HepG2 (cell line): ENCODE measurements at places on chromosomes 5 and 9.

- no peak for DNase-seq
Measured at GRCh38 chr9:68819065-68819464, 114.0 kb downstream of the PIP5K1B start.

DNA sequence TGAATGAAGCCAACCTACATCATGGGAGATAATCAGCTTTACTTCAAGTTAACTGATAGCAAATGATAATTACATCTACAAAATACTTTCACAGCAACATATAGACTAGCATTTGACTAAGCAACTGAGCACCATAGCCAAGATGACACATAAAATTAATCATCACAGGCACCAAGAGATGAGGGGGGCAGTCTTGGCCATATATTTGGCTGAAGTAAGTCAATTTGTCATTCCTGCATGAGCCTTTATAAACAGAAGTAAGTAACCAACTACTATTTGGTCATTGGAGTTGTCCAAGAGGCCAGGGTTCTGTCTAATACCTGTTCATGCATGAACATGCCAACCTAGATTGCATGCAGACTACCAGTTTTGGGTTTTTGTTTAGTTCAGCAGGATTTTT is 53.6 kb downstream of the PDCD1LG2 start:
- no peak for DNase-seq

GRCh38 chr9:4297786-4298254 is 2.0 kb downstream of the GLIS3 start:
- DNase-seq = peak; percentile 39

- DNase-seq = no peak
Measured at GRCh38 chr9:114026335-114026734, 51.8 kb downstream of the AMBP start.

DNA sequence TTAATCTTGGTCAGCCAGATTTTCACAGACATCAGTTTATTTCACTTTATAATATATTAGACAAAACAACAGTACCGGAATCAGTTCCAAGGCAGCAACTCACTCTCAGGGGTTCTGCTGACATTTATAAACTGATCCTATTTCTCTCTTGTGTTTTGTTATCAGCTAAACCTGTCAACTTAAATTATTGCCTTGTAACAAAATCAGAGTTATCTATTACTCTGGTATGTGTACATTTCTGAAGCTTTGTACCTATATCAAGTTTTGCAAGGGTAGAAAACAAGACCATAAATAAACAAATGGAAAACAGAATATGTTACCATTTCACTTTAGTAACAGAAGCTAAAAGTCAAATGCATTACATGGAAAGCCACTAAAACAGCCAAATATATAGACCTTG is 122.1 kb downstream of the SIL1 start:
- no peak for DNase-seq

- DNase-seq = peak; percentile 6
Measured at GRCh38 chr5:59506285-59506877, 387.1 kb downstream of the PDE4D start.

- DNase-seq = no peak
Measured at GRCh38 chr5:88826646-88827585, 56.1 kb downstream of the MEF2C start.

DNA sequence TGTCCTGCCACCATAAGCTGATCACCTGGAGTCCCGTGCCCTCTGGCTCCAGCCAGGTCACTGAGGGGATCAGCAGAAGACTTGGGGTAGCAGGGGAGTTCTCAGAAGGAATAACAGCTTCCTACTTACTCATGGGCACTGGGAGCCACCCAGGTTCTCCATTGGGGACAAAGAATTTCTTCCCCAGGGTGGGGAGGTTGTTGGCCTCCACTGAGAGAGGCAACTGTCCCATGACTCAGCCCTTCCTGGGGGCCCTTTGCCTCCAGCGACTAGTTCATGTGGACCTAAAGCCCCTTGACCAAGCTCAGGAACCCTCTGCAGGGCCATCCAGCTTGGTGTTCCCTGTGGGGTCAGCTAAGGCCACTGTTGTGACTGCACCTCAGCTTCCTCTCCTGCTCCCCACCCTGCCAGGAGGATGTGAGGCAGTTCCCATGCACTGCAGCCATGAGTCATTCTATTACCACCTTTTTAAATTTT is 175.0 kb downstream of the AUH start:
- DNase-seq = no peak

GRCh38 chr9:95874989-95875304 is 544 bp upstream of the ERCC6L2 start:
- peak; percentile 7 for DNase-seq

DNA sequence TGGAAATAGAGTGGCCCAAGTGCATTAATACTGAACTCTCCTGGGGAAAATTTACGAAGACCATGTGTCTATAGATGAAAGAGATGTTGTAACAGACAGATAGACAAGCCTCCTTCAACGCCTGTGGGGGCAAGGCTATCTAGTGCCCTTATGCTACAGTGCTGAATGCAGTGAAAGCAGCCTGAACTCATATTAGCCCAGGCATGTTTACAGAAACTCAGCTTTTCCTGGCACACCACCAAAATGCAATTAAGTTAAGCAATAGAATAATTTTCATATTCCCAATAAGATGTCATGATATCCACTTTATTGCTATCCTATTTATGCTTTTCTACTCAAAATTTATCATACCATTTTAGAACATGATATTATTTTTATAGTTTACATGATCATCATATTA is 277.0 kb downstream of the DIRAS2 start:
- no peak for DNase-seq

GRCh38 chr9:121601194-121601593 is 50.2 kb upstream of the DAB2IP start:
- peak; percentile 44 for DNase-seq

GRCh38 chr5:169914766-169915165 is 65.5 kb downstream of the INSYN2B start:
- no peak for DNase-seq

GRCh38 chr5:43008363-43009153 is 31.6 kb downstream of the ANXA2R start:
- peak; percentile 89 for DNase-seq

DNA sequence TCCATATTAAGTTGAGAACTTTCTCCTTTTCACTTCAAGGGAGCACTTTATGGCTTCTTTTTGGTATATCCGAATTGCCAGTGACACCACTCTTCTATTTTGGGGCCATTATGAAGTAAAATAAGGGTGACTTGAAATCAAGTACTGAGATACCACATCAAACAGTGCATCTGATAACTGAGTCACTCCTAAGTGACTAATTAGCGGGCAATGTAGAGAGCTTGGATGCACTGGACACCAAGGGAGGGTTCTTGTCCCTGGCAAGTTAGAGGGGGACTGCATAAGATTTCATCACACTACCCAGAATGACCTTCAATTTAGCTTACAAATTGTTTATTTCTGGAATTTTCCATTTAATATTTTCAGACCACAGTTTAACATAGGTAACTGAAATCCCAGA is 813.9 kb upstream of the CDH10 start:
- DNase-seq = no peak

DNA sequence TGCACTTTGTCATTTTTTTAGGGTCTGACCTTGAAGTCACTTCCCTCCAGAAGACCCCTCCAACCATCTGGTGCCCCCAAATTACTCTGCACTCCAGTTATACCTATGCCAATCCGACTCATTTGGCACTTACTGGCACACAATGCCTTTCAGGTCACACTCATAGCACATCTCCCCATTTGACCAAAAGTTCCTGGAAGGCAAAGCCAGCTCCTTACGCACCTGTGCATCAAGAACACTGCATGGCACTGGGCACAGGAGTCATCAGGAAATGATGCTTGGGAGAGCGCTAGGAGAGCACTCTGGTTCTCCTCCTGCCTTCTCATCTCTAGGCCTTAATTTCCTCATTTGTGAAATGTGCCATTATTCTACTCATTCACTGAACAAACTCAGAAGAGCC is 2.9 kb downstream of the TNIP1 start:
- DNase-seq = no peak

- DNase-seq = no peak
Measured at GRCh38 chr9:14945351-14945750, 35.1 kb upstream of the FREM1 start.

GRCh38 chr5:127518319-127518621 is 830 bp downstream of the PRRC1 start:
- no peak for DNase-seq

DNA sequence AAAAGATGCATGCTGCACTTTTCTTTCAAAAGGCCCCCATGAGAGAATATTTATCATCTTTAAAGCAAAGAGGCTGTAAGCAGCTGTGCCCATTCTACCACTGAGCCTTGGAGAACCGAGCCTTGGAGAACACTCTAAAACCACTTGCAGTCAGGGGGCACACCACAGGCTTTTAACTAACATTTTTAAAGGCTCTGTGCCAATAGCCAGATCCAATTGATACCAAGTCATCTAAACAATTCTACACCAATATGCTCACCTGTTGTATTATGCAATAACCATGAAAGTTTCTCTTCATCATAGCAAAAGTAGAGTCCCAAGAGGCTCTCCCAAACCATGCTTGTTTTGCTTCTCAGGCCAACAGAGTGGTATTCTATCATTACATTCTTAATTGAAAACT is 1090.5 kb upstream of the SEMA6A start:
- no peak for DNase-seq

DNA sequence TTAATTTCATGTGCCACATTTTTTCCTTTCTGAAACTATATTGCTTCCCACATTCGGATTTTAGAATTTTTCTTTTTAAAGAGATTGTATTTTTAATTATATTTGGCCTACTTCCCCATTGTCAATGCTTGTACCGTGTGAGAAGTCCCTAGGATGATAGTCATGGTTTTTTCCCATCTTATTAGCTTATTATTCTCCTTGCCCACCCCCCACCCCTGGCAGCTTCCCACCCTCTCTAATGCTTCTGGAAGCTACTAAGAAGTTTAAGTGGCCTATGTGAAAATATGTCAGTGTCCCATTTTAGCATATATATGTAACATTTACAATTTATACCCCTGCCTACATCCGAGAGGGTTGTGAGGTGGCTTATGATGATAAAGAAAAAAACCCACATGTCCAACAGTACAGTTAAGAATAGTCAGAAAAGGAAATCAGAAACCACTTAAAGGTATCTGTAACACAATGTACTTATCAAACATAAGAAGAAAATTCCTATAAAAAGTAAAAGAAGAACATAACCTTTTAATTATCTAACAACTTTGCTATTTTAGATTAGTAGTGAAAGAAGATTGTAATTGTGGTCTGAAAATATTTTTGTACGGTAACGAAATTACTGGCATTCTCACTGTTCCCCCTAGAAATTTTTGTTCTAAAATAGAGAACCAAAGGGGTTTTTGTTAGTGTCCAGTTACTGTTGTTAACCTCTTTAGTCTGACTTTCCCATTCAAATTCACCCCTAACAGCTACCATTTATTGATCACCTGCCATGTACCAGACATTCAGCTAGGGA is 62.1 kb downstream of the SLC44A1 start:
- no peak for DNase-seq

DNA sequence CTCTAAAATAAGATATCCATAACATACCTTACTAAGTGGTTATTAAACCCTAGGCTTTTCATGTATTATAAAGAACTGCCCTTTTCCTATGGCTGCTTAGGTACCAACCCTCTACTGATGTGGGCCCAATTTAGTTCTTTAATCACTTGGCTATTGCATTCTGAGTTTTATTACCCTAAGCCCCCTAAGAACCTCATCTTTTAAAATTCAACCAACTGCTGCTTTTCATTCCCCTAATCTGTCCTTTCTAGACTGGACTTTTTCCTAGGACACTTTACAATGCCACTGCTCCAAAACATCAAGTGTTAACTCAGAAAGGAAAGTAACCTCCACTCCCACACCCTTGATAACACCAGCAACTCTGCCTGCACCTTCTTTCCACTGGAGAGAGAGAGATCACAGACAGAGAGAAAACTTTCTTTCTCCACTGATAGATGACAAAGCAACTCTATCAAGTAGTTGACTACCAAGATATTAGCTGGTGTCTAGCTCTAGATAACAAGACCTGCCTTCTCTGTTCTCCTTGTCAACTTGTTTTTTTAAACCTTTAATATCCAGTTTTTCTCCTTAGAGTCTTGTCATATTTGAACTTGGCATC is 27.3 kb downstream of the ELL2 start:
- no peak for DNase-seq

GRCh38 chr5:178426326-178427130 is 163.7 kb downstream of the COL23A1 start:
- no peak for DNase-seq

DNA sequence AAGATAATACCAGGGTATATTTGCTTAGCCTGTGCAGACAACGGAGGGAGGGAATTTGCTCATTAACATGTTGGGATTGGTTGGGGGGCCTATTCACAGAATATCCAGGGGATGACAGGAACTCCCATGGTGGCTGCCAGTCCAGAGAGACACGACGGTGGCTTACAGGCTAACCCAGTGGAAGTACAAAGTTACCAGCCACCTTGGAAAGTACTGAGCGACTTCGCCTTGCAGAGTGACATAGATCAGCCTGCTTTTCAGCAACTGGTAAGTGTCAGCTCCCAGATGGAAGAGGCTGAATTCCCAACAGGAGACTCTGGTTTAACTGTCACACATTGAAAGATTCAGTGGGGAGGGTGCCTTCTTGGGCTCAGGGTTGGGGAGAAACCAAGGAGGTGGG is 7.9 kb downstream of the ISL1 start:
- DNase-seq = no peak

- no peak for DNase-seq
Measured at GRCh38 chr5:137016783-137017324, 482.3 kb downstream of the SPOCK1 start.

- DNase-seq = no peak
Measured at GRCh38 chr5:98308960-98309359, 464.5 kb upstream of the RGMB start.

- DNase-seq = peak; percentile 48
Measured at GRCh38 chr9:114501796-114502682, 3.2 kb downstream of the WHRN start.

- DNase-seq = peak; percentile 46
Measured at GRCh38 chr9:126986506-126986951, 71.9 kb downstream of the RALGPS1 start.
